ENCODE measurements at places on chromosomes 7 and 10. TPM values are rescaled to one million over a fixed set of nuclear protein-coding genes. Genes with fewer than 3 reads are reported as not detected.
A peak's percentile ranks its signal among the peaks of the same experiment; 100 is the strongest.

Gene CWF19L1
- 40.7 TPM for total RNA-seq

DNA sequence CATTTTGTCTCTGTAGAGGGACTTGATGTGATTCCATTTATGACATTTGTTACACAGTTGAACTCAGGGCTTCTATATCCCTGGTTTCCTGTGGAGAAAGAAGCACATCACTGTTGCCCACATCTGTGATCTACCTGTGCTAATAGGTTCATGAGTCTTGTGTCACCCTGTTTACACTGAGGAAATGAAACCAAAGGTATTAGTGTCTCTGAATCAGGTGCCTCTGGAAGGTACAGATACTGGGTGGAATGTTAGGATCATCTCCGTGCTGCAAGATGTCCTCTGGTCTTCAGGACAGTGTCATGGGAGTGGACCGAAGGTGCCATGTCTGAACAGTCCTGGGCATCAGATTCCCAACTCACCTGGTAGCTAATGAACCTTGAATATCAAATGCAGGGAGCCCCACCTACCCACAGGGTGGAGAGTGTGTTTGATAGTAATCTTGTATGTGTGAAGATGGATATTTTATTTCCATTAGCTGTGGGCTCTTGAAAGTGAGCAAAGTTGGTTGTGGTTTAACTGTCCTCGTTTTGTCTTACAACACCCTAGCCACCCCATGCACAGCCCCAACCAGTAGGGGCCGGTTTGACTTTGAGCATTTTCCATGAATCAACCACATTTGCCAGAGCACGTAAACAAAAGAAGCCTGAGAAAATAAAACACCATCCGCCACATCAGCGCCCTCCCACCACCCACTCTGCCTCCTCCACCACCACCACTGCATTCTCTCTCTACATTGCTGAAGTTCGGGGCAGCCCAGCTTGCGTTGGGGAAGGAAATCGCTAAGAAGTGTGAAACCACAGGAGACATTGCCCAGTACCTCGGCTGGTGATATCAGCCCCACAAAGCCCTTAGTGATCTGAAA is 40.7 kb downstream of the TARP start:
- peak; percentile 88 for DNase-seq

DNA sequence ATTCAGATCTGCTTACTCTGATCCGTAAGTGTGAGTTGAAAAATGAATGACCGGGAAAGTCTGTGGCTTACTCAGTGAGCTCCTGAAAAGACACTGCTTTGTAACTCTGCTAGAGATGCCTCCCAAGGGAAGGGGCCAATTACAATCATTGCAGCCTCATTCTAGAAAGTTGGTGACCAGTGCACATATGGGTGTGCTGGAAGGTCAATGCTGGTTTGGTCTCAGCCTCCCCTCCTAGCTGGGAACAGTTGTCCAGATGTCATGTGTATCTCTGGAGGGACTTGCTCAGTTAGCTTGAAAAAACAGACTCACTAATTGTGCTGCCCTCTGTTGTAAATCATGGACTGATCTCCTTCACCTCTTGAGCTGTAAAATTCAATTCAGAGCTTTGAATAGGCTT is 405.0 kb downstream of the ADRA2A start:
- DNase-seq = no peak

Gene OR2A12
- not detected for total RNA-seq

Gene ASIC3
- total RNA-seq = 11.6 TPM

- DNase-seq = no peak
Measured at GRCh38 chr10:3056280-3057037, 10.9 kb upstream of the PFKP start.

Gene GOT1
- 10.4 TPM for total RNA-seq

- no peak for DNase-seq
Measured at GRCh38 chr7:29309041-29309854, 114.7 kb downstream of the CHN2 start.

Gene KAZALD1
- total RNA-seq = not detected

Gene AP3M1
- total RNA-seq = 38.8 TPM

DNA sequence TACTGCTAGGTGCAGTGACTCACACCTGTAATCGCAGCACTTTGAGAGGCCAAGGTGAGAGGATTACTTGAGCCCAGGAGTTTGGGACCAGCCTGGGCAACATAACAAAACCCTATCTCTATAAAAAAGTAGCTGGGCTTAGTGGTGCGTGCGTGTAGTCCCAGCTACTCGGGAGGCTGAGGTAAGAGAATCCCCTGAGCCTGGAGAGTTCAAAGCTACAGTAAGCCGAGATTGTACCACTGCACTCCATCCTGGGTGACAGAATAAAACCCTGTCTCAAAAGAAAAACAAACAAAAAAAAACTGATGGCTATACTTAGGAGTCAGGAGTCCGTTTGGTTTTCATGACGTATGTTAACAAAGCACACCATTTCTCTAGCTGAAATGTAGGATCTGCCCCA is 2.9 kb downstream of the SGMS1 start:
- DNase-seq = no peak

DNA sequence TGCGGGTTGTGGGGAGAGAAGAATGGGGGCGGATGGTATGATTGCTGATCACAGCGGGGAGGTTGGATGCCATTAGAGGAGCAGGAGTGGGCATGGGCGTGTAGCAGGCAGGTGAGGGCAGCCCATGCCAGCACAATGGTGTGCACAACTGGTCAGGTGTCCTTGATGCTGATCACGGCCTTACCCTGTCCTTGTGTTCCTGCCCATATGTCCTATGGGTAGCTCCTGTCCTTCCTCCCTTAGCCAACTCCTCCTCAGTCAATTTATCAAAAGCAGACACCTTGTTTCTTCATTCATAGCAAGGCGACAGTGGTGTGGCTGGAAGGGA is 30.7 kb downstream of the WDR86 start:
- no peak for DNase-seq

Gene FAM185A
- total RNA-seq = 8.6 TPM

Gene TAX1BP1
- 111 TPM for total RNA-seq

GRCh38 chr7:153190452-153190851 is 430.9 kb downstream of the ACTR3B start:
- DNase-seq = no peak

- no peak for DNase-seq
Measured at GRCh38 chr7:153682628-153683027, 369.6 kb upstream of the DPP6 start.

GRCh38 chr7:2628130-2628482 is 3.7 kb upstream of the TTYH3 start:
- no peak for DNase-seq

Gene SHH
- total RNA-seq = not detected

Gene ACHE
- total RNA-seq = not detected

Gene ACBD5
- total RNA-seq = 24.9 TPM

DNA sequence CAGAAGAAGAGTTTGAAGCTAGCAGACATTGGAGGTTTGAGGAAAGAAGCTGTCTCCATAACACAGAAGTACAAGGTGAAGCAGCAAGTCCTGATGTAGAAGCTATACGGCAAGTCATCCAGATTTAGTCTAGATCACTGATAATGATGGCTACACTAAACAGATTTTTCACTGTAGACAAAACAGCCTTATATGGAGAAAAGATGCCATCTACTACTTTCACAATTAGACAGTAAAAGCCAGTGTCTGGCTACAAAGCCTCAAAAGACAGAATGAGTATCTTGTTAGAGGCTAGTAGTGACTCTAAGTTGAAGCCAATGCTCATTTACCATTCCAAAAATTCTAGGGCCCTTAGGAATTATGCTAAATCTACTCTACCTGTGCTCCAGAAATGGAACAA is 85.1 kb downstream of the SNX13 start:
- DNase-seq = no peak

DNA sequence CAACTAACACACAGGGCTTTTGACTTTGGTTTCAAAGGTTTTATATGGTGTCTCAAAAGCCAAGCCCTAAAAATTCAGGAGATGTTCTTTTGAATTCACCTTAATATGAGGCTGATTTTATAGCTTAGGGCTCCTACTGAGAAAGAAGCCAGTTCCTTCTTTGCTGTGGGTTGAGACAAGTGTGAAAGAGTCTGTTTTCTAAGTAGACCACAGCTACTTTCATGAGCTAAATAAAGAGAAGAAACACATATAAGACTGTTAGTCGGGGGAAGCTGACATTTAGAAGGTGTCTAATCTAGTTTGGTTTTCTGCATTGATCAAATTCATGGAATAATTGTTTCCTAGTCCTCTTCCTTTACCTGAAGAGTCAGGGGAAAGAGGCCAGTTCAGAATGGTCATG is 332.1 kb upstream of the CELF2 start:
- no peak for DNase-seq

Gene MYPN
- total RNA-seq = not detected

Gene EVX1
- total RNA-seq = not detected

Gene NKX1-2
- total RNA-seq = not detected

GRCh38 chr10:96365571-96365970 is 6.8 kb upstream of the OPALIN start:
- DNase-seq = no peak

Gene HILPDA
- total RNA-seq = 4.5 TPM

DNA sequence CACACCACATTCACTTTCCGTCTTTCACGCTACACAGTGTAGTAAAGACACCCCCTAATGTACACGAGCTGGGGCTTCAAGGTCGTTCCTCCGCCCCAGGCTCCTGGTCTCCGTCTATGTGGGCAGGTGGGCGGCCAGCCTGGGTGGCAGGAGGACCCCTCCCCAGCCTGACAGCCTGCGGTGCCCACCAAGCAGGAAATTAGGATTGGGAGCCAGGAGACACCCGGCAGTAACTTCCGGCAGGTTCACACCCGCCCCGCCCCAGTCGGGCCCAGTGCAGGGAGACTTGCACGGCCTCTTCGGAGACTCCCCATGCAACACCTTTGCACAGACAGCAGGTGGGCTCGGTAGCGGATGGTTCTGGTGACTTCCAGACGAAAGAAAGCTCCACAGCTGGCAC is 27.7 kb upstream of the ADGRA1 start:
- DNase-seq = no peak

GRCh38 chr7:30169579-30169978 is 34.8 kb downstream of the MTURN start:
- DNase-seq = no peak

DNA sequence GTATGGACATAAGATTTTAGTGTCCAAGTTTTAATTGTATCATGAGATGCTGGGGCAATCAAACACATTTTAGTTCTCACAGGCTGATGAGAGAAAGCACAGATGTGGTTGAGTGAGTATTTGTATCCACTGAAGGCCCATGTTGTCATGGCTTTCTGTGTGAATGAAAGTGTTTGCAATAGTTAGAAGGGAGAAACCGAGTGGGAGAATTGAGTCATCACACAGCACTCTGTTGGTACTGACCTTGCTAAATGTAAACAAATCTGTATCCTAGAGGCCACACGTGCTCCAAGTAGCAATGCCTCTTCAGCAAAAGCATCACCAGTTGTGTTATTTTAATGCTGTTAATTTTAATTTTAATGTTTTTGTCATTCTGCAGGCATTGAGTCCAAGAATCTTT is 121.2 kb downstream of the EMX2 start:
- DNase-seq = no peak

DNA sequence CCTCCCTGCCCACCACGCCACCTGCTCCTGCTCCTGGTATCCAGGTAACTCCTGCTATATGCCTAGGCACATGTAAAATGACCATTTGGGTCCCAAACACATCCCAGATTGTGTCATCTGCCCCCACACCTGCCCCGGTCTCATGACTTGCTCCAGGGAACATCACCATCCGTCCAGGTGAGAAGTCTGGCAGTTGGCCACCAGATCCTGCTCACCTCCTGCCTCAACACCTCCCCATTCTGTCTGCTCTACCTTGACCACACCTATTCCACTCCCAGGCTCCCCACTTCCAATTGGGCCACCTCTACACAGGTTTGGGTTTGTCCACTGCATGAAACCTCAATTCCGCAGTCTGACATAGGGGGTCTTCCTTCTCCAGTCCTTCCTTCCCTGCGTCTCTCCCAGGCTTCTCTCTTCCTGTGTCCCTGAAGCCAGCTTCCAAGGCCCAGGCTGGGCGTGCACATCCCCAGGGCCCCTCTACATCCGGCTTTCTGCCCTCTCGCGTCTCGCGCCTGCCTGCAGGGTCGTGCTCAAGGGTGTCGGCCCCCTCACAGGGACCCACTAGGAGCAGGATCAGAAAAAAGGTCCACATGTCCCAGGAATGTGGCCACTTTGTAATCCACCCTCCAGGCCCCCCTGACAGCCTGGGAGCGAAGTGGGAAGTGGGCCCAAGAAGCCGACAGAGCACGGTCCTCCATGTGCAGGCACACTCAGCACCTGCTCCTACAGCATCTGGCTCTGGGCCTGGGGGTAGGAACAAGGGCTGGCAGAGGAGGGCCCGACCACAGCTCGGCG is 49.3 kb upstream of the DAGLB start:
- no peak for DNase-seq

Gene PNLIP
- not detected for total RNA-seq

Gene RNF133
- not detected for total RNA-seq

Gene LIPF
- not detected for total RNA-seq

GRCh38 chr10:133476641-133476990 is 22.9 kb downstream of the SCART1 start:
- DNase-seq = no peak

- no peak for DNase-seq
Measured at GRCh38 chr10:14379556-14380280, 49.0 kb upstream of the FRMD4A start.

- DNase-seq = peak; percentile 70
Measured at GRCh38 chr7:144834641-144835144, 1.2 kb downstream of the TPK1 start.

Gene SLC26A5
- total RNA-seq = not detected

Gene NRG3
- total RNA-seq = not detected

Gene GJD4
- 0.20 TPM for total RNA-seq

DNA sequence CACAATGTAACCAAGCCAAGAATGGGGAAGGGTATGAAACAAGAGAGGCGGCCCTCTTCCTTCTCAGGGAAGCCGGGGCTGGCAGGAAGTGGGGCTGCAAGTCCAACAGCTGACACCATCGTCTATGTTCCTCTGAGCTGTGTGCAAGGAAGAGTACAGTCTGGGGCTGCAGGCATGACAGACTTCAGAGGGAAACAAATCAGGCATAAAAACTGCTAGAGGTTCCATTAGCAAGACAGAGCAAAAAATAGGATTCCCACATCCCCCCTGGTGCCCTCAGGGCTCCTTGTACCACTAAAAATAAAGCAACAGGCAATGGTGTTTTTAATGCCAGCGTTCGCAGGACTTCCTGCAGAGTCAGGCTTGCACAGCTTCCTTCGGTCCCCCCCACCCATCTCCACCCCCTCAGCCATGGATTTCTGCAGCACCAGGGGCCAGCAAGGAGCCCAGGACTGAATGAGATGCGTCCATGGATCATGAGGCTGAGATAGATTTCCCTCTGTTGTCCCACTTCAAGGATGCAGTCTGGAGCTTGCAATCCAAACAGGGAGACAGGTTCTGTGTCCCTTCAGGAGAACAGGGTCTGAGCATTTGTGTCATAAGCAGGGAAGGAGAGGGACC is 34.6 kb downstream of the KCNMA1 start:
- DNase-seq = no peak

DNA sequence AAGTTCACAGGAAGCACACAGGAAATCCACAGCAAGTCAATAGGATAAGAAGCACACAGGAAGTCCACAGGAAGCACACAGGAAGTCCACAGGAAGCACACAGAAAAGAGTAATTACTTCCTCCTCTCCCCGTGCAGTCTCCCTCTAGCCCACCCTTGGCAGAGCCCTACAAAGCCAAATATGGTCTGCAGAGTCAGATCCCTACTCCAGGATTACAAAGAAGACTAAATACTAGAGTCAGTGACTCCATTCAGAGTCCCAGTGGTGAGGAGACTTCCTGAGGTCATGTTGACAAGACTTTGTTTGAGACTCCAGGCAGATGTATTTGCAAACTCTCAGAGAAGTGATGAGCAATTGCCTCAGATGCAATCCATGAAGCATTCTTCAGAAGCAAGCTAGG is 398.6 kb upstream of the AUTS2 start:
- DNase-seq = no peak

Data from CD4-positive, alpha-beta memory T cell (primary cell).